Activated CD4-positive, alpha-beta T cell treated with anti-CD3 and anti-CD28 coated beads, Interleukin-2, amount 10 ng/mL, durations not matched to agents 7 days and 5 days (primary cell): ENCODE measurements at places on chromosomes 5 and 9. TPM values are rescaled to one million over a fixed set of nuclear protein-coding genes. Genes with fewer than 3 reads are reported as not detected.

DNA sequence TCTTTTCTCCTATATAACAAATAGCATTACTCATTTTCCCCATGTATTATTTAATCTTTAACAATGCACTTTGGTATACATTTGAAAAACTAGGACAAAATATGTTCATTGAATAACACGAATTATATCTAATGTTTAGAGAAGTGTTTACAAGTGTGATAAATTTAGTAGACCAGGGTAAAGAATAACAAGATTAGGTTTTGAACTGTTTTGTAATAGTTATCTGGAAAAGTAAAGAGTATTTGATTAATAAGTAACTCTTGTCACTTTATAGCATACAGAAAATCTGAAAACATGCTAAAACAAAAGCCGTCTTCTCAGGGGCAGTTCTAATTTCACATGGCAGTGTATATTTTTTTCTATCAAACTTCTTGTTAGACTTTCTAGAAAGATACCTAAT lies 58.5 kb downstream of the PPIC start:
- no peak for DNase-seq
- no peak overlapping the region for H3K4me3 ChIP-seq
- no peaks in the 10 kb centered on the region for H3K27me3 ChIP-seq
- no peaks in the 10 kb centered on the region for H3K36me3 ChIP-seq
- no peak overlapping the region for H3K27ac ChIP-seq
- no peaks in the 10 kb centered on the region for H3K4me1 ChIP-seq

DNA sequence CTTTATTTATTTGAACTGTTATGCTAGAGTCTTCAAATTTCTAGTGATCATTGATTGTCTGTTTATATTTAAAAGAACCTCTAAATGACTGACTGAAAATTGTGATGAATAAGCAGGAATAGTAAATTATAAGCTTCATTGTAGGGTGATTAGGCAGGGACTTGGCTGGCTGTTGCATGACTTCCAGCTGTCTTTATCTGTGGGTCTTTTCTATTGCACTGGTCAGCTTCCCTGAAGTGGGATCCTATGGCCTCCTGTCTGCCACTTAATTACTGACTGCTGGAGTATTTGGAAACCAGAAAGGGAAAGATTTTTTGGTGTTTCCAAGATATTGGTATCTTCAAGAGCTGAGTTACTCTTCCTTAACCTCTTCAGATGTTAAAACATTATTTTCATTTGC lies 123.0 kb upstream of the CCNH start:
- no peak overlapping the region for H3K27ac ChIP-seq
- no peak overlapping the region for H3K4me3 ChIP-seq

GRCh38 chr5:68950930-68951329 lies 142.9 kb upstream of the SLC30A5 start:
- no peak for DNase-seq
- no peak overlapping the region for H3K27ac ChIP-seq
- peaks cover 5% of the 10 kb centered on the region for H3K27me3 ChIP-seq
- no peaks in the 10 kb centered on the region for H3K4me1 ChIP-seq
- H3K4me3 ChIP-seq: no peak overlapping the region
- H3K36me3 ChIP-seq: no peaks in the 10 kb centered on the region

- no peak overlapping the region for H3K4me3 ChIP-seq
- no peak for DNase-seq
- no peaks in the 10 kb centered on the region for H3K4me1 ChIP-seq
- H3K27me3 ChIP-seq: peaks cover 5% of the 10 kb centered on the region
- no peak overlapping the region for H3K27ac ChIP-seq
Measured at GRCh38 chr9:85502815-85503655, 238.7 kb downstream of the AGTPBP1 start.

- no peak overlapping the region for H3K4me3 ChIP-seq
- H3K36me3 ChIP-seq: no peaks in the 10 kb centered on the region
- no peak for DNase-seq
- no peak overlapping the region for H3K27ac ChIP-seq
Measured at GRCh38 chr9:16879416-16879815, 8.9 kb upstream of the BNC2 start.

DNA sequence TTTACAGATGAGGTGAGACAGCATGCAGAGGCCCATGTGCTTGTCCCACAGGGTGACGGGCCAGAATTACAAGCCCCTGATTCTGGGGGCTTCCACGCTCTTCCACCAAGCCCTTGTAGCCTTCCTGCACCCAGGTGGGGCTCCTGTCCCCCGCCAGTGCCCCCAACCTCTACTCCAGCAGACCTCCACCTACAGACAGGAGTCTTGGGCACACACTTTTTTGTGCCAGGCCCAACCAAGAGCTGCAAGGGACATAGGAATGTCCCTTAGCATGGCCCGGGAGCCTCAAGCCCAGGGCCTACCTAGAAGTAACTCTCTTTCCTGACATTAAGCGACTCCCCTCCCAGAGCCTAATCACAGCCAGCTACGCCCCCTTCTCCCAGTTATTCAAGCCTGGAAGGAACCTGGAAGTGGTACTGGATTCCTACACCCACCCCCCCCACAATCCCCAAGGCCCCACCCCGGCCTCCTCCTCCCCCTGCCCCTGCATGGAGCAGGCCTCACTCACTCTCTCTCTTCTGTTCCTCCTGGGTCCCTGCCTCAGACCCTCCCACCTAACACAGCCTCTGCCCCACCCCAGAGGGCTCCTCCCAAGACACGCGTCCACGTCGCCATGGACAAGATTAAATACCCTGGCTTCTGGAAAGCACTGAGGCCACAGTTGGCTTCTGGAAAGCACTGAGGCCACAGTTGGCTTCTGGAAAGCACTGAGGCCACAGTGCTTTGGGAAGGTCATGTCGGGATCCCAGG lies 30.5 kb downstream of the ADAMTS2 start:
- H3K27me3 ChIP-seq: no peaks in the 10 kb centered on the region
- no peaks in the 10 kb centered on the region for H3K4me1 ChIP-seq
- no peaks in the 10 kb centered on the region for H3K36me3 ChIP-seq
- no peak overlapping the region for H3K4me3 ChIP-seq
- no peak for DNase-seq

DNA sequence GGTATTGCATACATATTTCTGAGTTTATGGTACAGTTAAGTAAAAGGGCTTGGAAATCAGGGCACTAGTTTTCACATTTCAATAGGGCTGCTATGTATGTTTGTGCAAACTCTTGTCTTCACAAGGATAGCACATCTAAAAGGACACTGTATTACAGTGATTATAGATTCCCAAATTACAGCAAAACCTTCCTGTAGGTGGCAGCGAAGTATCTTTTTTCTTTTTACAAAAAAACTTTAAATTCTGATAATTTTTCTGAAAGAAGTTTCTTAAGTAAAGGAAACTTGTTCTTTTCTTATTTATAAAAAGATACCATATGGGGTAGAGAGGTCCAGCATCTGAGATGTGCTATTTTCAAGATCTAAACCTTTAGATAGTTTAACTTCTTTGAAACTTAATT lies 337.8 kb downstream of the PTPRD start:
- no peaks in the 10 kb centered on the region for H3K4me1 ChIP-seq
- no peaks in the 10 kb centered on the region for H3K27me3 ChIP-seq
- no peak overlapping the region for H3K27ac ChIP-seq
- H3K4me3 ChIP-seq: no peak overlapping the region

DNA sequence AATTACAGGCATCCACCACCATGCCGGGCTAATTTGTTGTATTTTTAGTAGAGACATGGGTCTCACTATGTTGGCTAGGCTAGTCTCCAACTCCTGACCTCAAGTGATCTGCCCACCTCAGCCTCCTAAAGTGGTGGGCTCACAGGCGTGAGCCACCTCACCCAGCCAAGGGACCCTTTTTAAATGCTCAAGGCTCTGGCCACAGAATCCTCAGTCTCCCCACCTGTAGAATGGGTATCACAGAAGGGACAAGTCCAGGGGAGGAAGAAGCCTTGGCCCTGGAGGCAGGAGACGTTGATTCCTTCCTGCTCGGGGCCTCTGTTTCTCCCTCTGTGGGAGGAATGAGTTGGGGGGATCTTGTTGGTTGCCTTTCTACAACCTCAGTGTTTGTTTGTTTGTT lies 45.7 kb downstream of the GTF3C4 start:
- no peaks in the 10 kb centered on the region for H3K36me3 ChIP-seq
- H3K4me1 ChIP-seq: no peaks in the 10 kb centered on the region
- no peak overlapping the region for H3K27ac ChIP-seq
- peaks cover 14% of the 10 kb centered on the region for H3K27me3 ChIP-seq
- H3K4me3 ChIP-seq: no peak overlapping the region

DNA sequence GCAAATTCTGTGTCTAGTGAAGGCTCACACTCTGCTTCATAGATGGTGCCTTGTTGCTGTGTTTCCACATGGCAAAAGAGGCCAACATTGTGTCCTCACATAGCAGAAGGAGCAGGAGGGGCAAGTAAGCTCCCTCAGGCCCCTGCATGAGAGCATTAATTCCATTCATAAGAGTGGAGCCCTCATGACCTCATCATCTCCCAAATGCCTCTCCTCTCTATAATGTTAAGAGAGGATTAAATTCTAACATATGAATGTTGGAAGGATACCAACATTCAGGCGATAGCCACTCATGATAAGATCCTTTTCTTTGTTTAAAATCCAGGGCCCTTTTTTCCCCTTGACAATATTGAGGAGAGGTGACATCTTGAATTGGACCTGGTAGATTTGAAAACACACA lies 35.2 kb upstream of the PAM start:
- H3K27me3 ChIP-seq: peaks cover 21% of the 10 kb centered on the region
- H3K27ac ChIP-seq: no peak overlapping the region
- no peak overlapping the region for H3K4me3 ChIP-seq
- no peaks in the 10 kb centered on the region for H3K4me1 ChIP-seq
- no peak for DNase-seq

- no peak overlapping the region for H3K27ac ChIP-seq
- no peak for DNase-seq
- no peaks in the 10 kb centered on the region for H3K27me3 ChIP-seq
Measured at GRCh38 chr5:178672630-178673029, 45.8 kb upstream of the CLK4 start.

- H3K27me3 ChIP-seq: no peaks in the 10 kb centered on the region
- no peak overlapping the region for H3K27ac ChIP-seq
- H3K4me3 ChIP-seq: no peak overlapping the region
- no peak for DNase-seq
- no peaks in the 10 kb centered on the region for H3K36me3 ChIP-seq
- H3K4me1 ChIP-seq: no peaks in the 10 kb centered on the region
Measured at GRCh38 chr5:79590396-79590999, 21.7 kb upstream of the TENT2 start.

DNA sequence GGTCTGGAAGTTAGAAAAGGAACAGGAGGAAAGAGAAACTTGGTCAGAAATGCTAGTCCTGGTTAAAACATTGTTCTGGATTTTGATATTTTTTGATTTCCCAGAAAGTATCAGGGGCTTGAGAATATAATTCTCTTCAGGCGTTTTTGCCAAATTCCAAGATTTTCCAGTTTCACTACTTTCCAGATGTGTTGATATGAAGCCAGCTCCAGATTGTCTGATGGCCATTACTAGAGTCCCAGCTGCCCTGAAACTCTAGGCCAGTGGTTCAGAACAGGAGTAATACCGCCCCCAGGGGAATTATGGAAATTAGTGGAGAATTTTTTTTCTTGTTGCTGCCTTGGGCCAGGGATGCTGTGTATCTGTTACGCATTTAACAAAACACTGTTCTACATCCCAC lies 88.6 kb downstream of the KCNN2 start:
- H3K36me3 ChIP-seq: no peaks in the 10 kb centered on the region
- H3K27ac ChIP-seq: no peak overlapping the region
- H3K27me3 ChIP-seq: no peaks in the 10 kb centered on the region
- no peaks in the 10 kb centered on the region for H3K4me1 ChIP-seq
- DNase-seq: no peak

DNA sequence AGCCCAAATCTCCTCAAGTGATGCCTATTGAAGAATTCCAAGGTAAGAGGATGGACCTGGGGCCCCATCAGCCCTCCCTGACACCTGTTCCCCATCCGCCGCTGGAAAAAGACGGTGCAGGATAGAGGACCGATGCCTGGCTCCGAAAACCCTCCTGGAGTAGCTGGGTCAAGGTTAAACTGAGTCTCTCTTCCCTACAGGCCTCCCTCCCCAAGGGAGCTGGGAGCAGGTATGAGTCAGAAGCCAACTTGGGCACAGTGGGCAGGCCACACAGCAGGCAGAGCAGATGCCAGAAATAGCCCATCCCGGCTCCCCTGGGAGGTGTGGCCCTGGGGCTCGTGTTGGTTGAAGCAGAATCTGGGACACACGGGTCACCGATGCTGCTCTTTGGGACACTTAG lies 75.6 kb downstream of the NTNG2 start:
- H3K27ac ChIP-seq: no peak overlapping the region
- peaks cover 2% of the 10 kb centered on the region for H3K36me3 ChIP-seq
- peaks cover 14% of the 10 kb centered on the region for H3K4me1 ChIP-seq
- no peaks in the 10 kb centered on the region for H3K27me3 ChIP-seq

- H3K27ac ChIP-seq: no peak overlapping the region
- H3K4me3 ChIP-seq: no peak overlapping the region
- DNase-seq: no peak
Measured at GRCh38 chr5:124948754-124949275, 202.4 kb upstream of the ZNF608 start.

DNA sequence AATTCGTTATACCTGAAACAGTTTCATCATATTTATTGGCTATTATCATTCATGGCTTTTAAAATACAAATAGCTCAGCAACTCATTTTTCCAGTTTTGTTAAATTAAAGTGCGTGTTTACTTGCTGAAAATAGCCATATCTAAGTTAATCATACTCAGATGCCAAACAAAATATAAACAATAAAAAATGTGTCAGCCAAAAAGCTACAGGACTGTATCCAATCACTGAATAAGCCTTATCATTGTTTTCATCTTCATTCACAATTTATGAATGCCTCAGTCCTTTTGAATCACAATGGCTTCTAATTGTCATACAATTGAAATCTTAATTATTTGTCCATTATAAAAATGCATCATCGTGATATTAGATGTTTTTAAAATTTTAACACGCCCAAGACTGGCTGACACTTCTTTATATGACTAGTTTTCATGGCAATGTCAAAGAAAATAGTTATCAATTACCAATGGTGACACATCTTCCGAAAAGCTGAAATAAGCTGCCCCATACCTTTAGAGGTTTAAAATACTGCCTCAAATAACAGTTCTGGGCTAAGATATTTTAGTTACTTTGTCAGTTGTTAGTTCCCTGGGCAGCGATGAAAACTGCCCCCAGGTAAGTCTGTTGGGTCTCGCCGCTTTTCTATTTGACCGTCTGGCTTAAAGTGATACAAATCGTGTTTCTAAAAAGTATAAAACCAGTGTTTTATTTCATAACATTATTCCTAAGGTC lies 1.8 kb downstream of the NFIB start:
- H3K4me3 ChIP-seq: no peak overlapping the region
- peaks cover 63% of the 10 kb centered on the region for H3K27me3 ChIP-seq
- H3K4me1 ChIP-seq: peaks cover 14% of the 10 kb centered on the region
- H3K36me3 ChIP-seq: peaks cover 4% of the 10 kb centered on the region
- no peak for DNase-seq

GRCh38 chr5:14748180-14748900 lies 83.8 kb downstream of the OTULIN start:
- H3K4me3 ChIP-seq: no peak overlapping the region
- peaks cover 18% of the 10 kb centered on the region for H3K4me1 ChIP-seq
- H3K27me3 ChIP-seq: no peaks in the 10 kb centered on the region
- H3K36me3 ChIP-seq: peaks cover 17% of the 10 kb centered on the region

The HTR1A gene
- total RNA-seq: not detected

The ZNF462 gene
- 0.37 TPM for total RNA-seq

The OLFM1 gene
- not detected for total RNA-seq

The NRG2 gene
- total RNA-seq: not detected

The SPATA31D4 gene
- total RNA-seq: not detected

The STKLD1 gene
- total RNA-seq: 0.65 TPM

The MUSK gene
- not detected for total RNA-seq

The OR1J2 gene
- total RNA-seq: not detected

The NRARP gene
- 0.32 TPM for total RNA-seq

The MFAP3 gene
- 26.3 TPM for total RNA-seq

The SLCO4C1 gene
- total RNA-seq: 0.25 TPM

The ASPN gene
- total RNA-seq: not detected

The LCN2 gene
- not detected for total RNA-seq
